ENCODE measurements at places on chromosomes 6 and 20.

- no peak for DNase-seq
Observed at GRCh38 chr6:110738899-110739365, 76.3 kb downstream of the CDK19 start.

- DNase-seq: no peak
Observed at GRCh38 chr20:53513168-53513488, 80.5 kb downstream of the ZNF217 start.

DNA sequence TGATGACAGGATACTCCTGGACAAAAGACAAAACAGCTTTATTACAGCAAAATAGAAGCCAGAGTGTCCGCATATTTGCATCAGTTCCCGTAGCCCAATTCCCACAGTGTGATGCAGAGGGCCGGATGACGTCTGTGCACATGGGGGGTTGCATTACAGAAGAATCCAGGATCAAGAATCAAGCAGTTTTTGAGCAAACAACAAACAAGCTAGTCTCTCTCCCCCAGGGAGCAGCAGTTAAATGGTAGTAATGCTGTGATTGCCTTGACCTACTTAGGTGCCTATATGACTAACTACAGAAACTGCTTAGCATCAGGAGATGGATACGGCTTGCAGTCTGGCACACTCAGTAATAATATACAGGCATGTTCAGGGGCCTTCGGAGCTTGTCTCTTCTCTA is 3.2 kb upstream of the SDHAF4 start:
- peak; percentile 29 for DNase-seq

GRCh38 chr6:13927203-13927602 is 2.5 kb downstream of the RNF182 start:
- no peak for DNase-seq

DNA sequence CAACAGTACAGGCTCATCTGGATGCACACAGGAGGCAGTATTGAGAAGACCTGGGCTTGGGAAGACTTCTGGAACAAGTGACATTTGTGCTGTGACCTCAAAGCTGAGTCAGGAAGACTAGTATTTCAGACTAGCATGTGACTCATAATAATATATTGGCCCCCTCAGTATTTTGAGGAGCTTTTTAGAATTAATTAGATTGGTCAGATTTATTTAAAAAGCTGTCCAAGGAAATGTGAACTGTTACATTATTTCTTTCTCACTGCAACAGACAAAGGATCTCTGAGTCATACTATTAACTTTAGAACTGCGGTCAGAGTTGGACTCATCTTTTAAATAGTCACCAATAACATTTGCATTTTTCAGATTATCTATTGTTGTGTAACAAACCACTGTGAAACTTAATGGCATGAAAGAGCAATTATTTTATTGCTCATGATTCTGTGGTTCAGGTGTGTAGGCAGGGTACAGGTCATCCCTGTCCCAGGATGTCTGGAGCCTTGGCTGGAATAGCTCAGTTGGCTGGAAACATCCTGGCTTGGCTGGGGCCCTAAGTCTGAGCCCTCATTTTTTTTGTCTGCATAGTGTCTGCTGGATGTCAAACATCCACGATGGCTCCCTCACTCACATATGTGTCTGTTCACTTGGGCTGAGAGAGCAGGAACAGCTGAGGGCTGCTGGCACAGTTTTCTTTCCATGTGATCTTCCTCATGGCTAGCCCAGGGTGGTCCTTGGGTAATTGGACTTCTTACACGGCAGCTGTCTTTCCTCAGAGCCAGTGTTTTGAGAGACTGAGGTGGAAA is 46.9 kb downstream of the MAP3K4 start:
- peak; percentile 86 for DNase-seq

DNA sequence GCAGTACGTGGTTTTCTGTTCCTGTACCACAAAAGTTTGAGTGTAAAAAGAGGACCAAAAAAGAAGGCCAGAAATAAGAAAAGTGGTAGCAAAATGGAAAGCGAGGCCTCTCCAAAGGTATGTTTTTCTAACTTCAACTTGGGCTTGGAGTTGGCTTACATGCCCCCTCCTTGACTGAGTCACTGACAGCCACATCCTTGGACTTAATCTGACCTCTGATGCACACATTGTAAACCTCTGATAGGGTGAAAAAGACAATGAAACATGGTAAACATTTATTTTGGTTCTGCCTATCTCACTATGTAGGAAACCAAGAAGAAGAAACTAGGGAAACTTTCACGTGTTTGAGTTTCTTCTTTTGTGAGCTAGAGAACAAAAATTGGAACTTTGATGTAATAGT is 503.2 kb upstream of the ID4 start:
- no peak for DNase-seq

- DNase-seq: no peak
Observed at GRCh38 chr6:14290041-14290771, 172.6 kb downstream of the CD83 start.

DNA sequence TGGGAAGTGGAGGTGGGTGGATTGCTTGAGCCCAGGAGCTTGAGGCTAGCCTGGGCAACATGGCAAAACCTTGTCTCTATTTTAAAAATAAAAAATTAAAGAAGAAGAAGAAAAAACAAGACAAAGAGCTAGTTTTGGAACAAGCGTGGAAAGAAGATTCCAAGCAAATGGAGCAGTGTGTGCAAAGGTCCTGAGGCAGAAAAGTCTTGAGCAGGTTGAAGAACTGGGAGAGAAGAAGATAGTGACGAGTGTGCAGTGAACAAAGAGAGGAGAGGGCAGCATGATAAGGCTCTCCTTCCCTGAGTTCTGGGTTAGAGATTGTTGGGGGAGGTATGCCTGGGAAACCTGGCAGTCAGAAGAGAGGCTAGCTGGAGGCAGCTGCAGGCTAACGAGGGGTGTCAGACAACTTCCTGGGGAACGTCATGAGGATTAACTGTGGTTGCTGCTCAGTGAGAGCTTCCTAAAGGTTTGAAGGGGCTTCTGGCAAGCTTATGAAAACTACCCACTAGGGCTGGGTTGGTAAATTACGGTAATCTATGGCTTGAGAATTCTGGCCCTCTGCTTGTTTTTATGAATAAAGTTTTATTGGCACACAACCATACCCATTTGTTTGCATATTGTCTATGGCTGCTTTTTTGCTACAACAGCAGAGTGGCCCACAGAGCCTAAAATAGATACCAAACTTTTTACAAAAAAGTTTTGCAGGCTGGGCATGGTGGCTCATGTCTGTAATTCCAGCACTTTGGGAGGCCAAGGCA is 128.9 kb downstream of the ZFP64 start:
- DNase-seq: no peak

GRCh38 chr6:129659167-129659566 is 50.8 kb downstream of the ARHGAP18 start:
- DNase-seq: no peak

DNA sequence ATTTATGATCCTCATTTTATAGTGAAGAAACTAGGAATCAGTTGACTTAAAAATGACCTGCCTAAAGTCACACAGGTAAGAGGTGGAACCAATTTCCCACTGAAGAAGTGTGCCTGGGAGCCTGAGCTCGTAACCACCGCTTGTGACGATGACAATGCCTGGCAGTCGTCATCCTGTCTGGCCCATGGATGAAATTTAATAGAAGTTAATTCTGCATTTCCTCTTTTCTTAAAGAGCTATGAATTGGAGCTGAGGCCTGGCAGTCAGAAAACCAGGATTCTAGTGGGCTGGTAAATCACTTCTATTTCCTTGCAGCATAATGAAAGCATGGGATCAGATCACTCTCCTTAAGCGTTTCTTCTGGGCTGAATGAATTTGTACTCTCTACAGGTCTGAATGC is 200.0 kb upstream of the SGK1 start:
- DNase-seq: no peak

DNA sequence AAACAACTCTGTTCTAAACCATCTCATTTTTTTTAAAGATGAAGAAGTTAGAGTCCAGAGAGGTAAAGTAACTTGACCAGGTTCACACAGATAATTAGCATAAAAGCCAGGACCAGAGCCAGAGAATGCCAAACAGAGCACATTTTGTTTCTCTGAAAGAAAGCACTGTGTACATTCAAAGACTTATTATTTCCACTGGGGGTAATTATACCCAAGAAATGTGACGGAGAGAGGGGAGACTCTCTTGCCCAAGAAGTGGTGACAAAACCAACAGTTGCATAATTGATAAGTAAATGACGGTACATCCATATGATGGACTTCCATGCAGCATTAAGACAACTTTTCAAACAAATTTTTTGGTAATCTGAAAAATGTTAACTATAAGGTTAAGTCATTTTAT is 111.6 kb downstream of the RTN4IP1 start:
- no peak for DNase-seq

- no peak for DNase-seq
Observed at GRCh38 chr20:1664911-1665310, 7.3 kb upstream of the SIRPG start.

DNA sequence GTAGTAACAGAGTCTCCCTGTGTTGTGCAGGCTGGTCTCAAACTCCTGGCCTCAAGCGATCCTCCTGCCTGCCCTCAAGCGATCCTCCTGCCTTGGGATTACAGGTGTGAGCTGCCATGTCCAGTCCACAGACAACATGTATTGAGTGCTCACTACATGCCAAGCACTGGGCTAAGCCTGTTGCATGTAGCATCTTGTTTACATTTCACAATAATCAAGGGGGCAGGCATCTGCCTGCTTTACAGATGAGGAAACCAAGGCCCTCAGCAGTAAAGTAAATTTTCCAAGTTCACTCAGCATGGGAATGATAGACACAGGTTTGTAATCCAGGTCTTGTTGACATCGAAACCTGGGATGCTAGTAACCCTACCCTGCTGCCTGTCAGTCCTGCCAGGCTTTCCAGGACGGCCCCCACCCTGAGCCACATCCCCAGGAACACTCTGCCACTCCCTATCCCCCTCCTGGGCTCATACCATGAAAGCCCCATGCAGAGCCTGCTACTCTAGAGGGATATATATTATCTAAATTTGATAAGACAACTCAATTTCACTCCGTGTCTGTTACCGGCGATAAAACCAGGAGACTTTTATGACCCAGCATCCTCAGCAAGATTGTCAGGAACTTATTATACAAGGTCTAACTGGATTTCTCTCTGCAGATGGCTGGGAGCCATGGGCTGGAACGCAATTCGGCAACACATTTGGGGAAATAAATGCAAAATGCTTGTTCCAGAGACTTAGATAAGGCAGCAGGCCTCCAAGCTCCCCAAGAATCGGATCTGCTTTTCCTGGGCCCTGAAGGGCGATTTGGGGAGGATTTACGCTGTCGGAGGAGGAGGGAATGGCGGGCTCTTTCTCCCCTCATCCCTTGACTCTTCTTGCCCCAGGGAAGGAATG is 30.4 kb downstream of the CD40 start:
- no peak for DNase-seq

GRCh38 chr6:50843842-50844241 is 25.2 kb downstream of the TFAP2B start:
- no peak for DNase-seq

DNA sequence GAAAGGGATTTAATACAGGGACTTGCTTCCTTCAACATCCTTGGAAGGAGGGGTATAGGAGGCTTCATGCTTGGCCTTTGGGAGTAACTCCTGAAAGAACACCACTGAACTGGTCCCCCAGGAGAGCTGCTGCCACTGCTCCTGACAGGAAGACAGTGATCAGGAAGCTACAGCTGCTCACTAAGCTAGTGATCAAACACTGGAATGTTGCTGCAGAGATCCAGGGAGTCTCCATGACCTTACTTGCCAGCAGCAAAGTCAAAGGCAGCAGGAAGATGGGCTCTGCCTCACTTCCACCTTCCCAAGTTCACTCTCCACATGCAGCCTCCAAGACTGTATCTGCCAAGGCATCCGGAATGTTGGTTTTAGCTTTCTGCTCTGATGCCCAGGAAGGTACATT is 31.8 kb downstream of the PIM1 start:
- no peak for DNase-seq

GRCh38 chr6:12001004-12001705 is 11.0 kb upstream of the HIVEP1 start:
- no peak for DNase-seq

DNA sequence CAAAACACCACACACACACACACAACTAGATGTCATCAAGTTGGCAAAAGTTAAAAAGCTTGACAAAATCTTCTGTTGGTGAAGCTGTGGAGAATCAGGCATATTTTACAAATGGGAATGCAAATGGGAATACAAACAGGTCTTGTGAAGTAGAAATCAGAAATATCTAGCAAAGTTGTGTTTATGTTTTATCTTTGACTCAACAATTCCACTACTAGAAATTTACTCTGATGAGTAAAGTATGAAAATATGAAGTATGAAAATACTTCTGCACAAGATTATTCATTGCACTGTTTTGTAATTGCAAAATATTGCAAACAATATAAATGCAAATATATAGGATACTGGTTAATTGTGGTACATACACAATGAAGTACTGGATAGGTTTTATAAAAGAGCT is 1166.0 kb upstream of the GJE1 start:
- no peak for DNase-seq

- no peak for DNase-seq
Observed at GRCh38 chr20:44235702-44236101, 11.4 kb upstream of the GDAP1L1 start.

DNA sequence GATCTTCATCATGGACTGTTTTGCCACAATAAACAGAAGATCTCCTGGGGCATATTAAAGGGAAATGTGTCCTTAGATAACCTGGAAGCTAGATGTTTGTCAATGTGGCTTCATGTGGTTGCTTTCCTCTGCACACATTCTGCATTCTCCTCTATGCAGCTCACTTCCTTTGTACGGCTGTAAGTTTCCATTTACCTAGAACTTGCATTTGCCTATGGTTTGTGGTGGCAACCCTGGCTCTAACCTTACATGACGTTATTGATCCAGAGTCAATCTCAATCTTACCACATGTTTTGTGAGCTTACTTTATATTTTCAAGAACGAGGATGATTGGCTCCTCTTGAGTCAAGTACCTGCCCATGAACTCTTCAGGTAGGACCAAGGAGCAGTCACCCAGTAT is 863.1 kb downstream of the MAFB start:
- DNase-seq: no peak

DNA sequence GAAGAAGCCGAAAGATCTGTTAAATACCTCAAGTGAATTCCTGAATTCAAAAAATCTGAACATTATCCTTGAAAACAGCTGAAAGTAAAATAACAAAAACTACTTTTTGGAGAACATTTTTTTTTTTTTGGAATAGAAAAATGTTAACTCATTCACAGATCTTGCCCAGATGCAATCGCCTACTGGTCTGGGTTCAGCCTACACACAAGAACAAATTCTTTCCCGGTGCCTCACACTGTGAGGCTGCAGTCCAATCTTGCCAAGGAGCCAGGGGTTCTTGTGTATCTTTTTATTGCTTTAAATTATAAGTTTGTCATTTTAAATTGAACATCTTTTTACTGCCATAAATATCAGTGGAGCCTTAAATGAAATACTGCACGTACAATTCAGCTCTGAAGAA is 41.2 kb upstream of the TMEM200A start:
- peak; percentile 70 for DNase-seq

DNA sequence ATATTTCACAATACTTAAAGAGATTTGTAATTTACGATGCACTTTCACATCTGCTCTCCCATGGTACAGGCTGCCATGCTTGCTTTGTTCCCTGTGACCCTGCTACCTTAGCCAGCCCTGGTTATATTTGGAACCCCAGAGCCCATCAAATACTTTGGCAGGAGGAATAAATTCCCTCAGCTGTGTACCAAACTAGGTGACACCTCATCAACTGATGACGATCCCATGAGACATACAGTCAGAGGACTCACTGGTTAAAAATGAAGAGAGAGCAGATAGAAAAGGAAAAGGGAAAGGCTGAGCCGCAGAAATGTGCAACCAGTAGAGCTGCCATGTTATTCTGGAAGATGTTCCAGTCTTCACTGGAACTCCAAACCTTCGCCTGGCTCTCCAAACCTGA is 120.0 kb downstream of the SIM1 start:
- DNase-seq: no peak

All from AG04449 (cell line).